Suppressor macrophage treated with lipopolysaccharide for 1 hour (primary cell): ENCODE measurements at places on chromosomes 2 and 18.
A peak's percentile ranks its signal among the peaks of the same experiment; 100 is the strongest.

- DNase-seq: no peak
Measured at GRCh38 chr2:127392828-127393578, 5.2 kb upstream of the MAP3K2 start.

DNA sequence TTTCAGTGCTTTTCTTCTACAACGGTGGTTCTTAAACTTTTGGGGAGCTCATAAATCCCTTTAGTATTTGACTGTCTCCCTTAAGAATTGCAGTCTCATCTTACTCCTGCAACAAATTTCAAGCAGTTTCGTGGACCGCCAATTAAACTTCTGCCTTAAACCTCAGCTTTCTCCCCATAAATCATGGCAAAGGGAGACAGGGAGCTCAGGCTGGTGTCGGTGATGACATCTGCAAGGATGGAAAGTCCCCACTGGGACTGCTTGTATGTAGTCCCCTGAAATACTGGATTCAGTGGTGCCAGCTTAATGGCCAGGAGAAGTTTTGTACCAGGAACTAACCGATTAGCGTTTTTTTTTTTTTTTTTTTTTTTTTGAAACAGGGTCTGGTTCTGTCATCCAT, 148.7 kb upstream of the ITGA6 start:
- DNase-seq: no peak

- no peak for DNase-seq
Measured at GRCh38 chr2:184125867-184126266, 472.5 kb upstream of the ZNF804A start.

- DNase-seq: no peak
Measured at GRCh38 chr2:45382744-45383143, 228.3 kb downstream of the SRBD1 start.

DNA sequence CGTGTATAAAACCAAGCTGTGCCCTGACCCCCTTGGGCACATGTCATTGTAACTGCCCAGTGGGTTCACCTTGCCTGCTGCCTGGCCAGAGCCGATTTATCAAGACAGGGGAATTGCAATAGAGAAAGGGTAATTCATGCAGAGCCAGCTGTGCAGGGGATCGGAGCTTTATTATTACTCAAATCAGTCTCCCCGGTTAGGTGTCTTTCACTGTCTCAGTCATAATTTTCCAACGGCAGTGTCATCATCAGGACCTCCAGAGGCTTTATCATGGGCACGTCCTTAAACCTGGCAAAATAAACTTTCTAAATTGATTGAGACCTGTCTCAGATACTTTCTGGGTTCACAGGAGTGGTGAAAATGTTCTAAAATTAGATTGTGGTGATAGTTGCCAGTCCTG, 29.6 kb upstream of the PGAP1 start:
- no peak for DNase-seq

GRCh38 chr2:30152385-30152784, 5.6 kb downstream of the YPEL5 start:
- DNase-seq: no peak

DNA sequence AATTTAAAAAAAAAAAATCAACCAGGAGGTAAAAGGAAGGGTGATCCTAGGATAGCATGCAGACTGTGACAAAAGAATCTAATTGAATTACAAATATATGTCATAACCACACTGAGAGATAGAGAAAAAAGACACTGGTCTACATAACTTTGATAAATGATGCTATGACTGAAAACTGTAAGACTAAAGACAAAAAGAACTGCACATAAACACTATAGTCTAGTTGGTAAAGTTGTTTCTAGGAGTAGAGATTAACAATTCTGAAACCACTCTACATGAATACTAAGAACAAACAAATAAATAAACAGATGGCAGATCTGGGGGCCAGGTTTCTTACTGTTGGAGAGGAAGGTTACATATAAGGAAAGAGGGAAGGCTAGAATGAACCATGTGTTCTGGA, 14.6 kb upstream of the CHAC2 start:
- DNase-seq: no peak

DNA sequence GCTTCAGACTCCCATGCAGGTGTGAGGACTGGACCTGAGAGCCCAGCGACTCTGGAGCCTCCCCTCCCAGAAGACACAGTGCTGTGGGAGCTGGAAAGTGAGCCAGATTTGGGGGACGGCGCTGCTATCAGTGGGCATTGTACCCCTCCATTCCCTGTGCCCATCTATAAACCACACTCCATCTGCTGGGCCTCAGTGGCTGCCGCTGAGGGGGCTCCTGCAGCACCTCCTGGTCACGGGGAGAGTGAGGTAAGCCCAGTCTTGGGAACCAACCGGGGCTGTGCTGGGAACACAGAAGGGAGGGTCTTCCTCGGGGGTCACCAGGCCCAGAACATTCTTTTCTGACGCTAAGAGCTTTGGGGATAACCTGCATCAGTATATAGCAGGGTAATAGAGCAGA, 9.5 kb downstream of the PSD4 start:
- DNase-seq: no peak

DNA sequence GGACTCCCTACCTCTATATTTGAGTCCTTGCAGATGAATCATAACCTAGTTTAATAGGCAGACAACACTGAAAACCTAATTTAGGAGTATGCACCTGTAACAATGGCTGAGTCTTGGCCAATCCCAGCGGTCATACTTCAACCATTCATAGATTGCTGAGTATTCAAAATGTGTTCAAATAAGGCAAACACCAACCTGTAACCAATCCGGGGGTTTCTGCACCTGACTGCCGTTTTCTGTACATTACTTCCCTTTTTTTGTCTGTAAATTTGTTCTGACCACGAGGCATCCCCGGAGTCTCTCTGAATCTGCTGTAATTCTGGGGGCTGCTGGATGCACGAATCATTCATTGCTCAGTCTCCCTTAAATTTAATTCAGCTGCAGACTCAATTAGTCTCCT, 338.6 kb downstream of the STK39 start:
- no peak for DNase-seq

- DNase-seq: no peak
Measured at GRCh38 chr18:65326805-65327204, 424.0 kb upstream of the CDH7 start.

- peak; percentile 45 for DNase-seq
Measured at GRCh38 chr2:197786010-197786877, 1.1 kb upstream of the BOLL start.

DNA sequence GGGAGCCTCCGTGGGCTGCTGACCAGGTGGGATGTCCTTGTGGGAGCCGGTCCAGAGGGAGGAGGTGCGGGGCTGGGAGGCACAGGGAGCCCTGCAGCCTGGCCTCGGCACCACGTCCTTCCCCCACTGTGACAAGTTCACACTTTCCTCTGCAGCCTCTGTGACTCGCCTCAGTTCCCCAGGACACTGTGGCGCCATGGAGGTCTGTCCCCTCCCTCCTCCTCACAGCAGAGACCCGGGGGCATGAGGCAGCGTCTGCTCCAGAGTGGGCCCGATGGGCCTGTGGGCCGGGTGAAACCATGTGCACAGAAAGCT, 27.3 kb upstream of the KCNG2 start:
- no peak for DNase-seq

DNA sequence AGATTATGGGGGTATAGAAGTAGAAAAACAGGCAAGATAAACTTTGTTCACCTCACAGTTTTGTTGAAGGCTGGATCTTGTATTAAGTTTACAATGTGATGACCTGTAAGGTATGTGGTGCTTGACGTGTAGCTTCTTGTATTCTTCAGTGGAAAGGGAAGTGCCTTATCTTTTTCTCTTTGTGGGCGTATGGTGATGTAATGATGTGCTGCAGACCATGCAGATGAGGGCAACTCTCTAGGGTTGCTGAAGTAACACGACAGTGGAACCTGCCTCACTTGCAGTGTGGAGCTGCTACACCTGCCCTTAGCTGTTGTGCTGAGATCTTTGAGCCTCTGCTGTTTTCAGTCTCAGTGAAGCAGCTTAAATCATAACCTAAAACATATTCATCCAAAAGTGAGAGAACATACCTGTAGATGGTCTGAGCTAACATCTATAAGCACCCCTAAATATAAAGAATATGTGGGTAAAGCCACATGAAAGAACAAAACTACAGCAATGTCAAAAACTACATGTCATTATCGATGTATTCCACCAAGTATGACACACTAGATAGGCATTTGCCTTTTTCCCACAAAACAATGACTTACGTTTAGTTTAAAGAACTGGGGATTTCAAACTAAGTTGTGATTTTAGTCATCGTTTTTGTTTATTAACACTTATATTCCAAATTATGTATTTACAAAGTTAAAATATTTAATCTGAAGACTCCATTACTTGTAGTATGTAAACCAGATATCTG, 1144.1 kb downstream of the CNTNAP5 start:
- DNase-seq: no peak

DNA sequence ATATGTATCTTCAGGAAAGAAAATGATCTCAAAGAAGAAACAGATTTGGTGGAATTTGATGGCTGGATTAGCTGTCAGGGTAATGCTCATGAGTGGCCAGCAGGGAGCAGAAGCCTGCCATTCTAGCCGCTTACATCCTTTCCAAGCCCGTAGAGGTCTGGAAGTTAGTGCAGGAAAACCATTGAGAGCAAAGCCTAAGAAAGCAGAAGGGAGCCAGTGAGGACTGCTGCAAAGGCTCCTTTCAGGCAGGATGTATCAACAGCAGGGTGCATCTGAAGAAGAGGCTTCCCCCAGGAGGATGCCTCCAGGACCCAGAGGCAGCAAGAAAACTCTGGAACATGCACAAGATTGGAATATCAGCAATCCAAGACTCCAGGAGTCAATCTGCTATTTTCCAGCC, 22.9 kb upstream of the LBH start:
- DNase-seq: peak; percentile 68

DNA sequence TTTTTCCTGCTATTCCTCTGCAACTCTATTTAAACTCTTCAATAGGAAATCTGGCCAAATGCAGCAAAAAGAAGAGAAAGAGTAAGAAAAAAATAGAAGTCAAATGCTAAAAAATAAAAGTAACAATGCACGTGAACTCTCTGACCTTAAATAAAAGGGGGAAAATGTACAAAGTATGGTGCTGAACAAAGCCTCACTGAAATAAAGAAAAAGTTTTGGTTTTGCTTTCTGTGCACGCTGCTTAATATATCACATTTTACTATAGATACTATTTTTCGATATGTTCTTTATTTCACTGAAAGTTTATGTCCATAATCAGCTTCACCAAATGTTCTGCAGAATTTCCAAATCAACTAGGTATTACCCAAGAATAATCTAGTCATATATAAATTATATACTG, 396.3 kb downstream of the CBLN2 start:
- no peak for DNase-seq

DNA sequence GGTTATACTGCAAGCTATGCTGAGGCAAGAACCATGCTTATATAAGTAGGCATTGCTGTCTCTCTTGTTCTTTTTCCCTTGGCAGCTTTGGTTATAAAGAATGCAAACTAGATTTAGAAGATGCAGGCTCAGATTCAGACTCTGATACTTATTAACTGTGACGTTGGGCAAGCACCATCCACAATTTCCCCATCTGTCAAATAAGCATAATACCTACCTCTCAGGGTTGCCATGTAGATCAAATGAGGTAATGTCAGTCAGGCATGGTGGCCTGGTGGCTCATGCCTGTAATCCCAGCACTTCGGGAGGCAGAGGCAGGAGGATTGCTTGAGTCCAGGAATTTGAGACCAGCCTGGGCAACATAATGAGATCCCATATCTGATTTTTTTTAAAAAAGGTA, 21.7 kb downstream of the ITGAV start:
- DNase-seq: no peak

DNA sequence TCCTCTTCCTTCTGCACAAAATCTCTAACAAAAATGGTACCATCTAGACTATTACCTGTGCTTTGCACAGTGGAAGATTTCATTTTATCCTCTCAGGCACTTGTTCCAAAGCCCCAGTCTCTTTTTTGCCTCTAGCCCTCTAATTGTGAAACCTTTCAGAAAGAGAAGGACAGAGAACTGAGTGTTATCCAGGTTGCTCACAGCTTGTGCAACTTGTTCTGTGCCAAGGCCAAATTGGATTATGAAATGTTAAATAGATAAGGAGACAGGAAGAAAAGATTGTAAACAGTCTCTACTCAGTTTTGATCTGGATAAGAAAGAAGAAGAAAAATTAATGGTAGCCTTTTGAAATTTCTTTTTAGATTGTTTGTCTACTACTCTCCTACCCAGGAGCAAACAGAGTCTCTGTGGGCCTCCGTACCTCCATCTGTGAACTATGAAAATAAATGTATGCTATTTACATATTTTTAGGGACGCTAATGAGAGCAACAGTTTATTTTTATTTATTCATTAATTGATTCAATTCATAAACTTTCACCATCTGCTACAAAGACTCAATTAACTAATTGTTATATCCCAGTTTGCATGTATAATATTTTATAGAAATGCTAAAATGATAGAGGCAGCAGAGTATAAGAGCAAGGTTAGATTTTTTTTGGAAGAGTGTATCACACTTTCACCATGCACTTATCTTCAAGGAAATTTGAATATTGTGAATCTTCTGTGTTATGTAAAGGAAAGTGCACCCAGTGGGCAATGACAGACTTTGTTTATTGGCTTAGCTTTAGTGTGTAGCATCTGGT, 339.0 kb upstream of the ETAA1 start:
- DNase-seq: no peak

GRCh38 chr18:7206217-7206616, 24.7 kb upstream of the LRRC30 start:
- no peak for DNase-seq

- no peak for DNase-seq
Measured at GRCh38 chr2:222598611-222599010, 57.3 kb downstream of the FARSB start.

DNA sequence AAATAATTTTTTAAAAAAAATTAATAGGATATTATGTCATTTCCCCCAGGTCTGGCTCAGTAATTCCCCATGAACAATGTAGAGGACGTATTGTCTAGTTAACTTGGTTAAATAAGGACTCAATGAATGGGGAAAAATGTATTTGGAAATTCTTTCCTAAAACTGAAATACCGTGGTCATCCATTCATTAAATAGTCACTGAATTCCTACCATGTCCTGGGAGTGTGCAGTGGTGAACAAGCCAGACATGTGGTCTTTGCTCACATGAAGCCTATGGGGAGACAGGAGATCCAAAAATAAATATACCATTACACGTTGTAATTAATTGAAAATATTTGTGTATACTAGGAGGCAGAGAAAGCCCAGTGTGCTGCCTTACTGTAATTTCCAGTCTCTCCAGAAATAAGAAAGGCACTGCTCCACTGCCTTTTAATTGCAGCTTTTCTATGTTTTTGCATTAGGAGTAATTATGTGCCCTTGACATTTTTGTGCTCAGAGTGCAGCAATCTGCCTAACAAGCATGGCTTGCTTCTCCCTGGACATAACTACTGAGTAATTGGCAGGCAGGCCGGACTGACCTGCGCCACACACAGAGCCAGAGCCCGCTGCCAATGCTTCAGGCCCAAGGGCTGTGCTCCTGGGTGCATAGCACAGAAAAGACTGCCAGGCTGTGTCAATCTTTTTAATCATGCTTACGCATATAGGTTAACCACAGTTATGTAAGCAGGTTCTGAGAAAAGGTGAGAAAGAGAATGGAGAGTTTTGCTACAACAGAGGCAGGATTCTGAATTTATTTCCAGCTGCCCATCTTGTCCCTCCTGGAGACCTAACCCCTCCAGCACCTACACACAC, 22.2 kb upstream of the TTC39C start:
- DNase-seq: no peak
